ENCODE measurements at places on chromosomes 11 and 22. TPM values are rescaled to one million over a fixed set of nuclear protein-coding genes. Genes with fewer than 3 reads are reported as not detected.

MIOX gene
- polyA plus RNA-seq = 13.6 TPM

TIGD3 gene
- polyA plus RNA-seq = 0.56 TPM

TMPRSS6 gene
- 0.19 TPM for polyA plus RNA-seq

TBX10 gene
- not detected for polyA plus RNA-seq

GLYAT gene
- 168 TPM for polyA plus RNA-seq

PATE2 gene
- not detected for polyA plus RNA-seq

OVCH2 gene
- polyA plus RNA-seq = 6.2 TPM

SEPTIN3 gene
- polyA plus RNA-seq = 5.9 TPM

DDX17 gene
- 809 TPM for polyA plus RNA-seq

CNGA4 gene
- 0.24 TPM for polyA plus RNA-seq

KIF18A gene
- polyA plus RNA-seq = 12.7 TPM

PHLDA2 gene
- polyA plus RNA-seq = 1.7 TPM

CRYBB2 gene
- not detected for polyA plus RNA-seq

ESAM gene
- 56.1 TPM for polyA plus RNA-seq

TBCEL gene
- polyA plus RNA-seq = 26.7 TPM

OR10A2 gene
- not detected for polyA plus RNA-seq

SYCE3 gene
- polyA plus RNA-seq = not detected

TENM4 gene
- 23.7 TPM for polyA plus RNA-seq

PHLDB1 gene
- 127 TPM for polyA plus RNA-seq

ARHGAP8 gene
- 27.4 TPM for polyA plus RNA-seq

UCP3 gene
- 2.0 TPM for polyA plus RNA-seq

GRIA4 gene
- 0.95 TPM for polyA plus RNA-seq

MOGAT2 gene
- polyA plus RNA-seq = 1.3 TPM

SLC43A1 gene
- 6.0 TPM for polyA plus RNA-seq

CHRM1 gene
- not detected for polyA plus RNA-seq

CRYBB3 gene
- polyA plus RNA-seq = 0.22 TPM

BDNF gene
- 1.6 TPM for polyA plus RNA-seq

CAPN5 gene
- 26.7 TPM for polyA plus RNA-seq

APOL5 gene
- polyA plus RNA-seq = not detected

SPDYC gene
- not detected for polyA plus RNA-seq

NELL1 gene
- 1.7 TPM for polyA plus RNA-seq

DDI1 gene
- polyA plus RNA-seq = not detected

PGA3 gene
- 0.14 TPM for polyA plus RNA-seq

BLID gene
- polyA plus RNA-seq = not detected

ROM1 gene
- polyA plus RNA-seq = 3.5 TPM

ART5 gene
- polyA plus RNA-seq = 4.8 TPM

GPHA2 gene
- polyA plus RNA-seq = 1.6 TPM

CD6 gene
- 1.5 TPM for polyA plus RNA-seq

NEU3 gene
- polyA plus RNA-seq = 10.3 TPM

KIRREL3 gene
- polyA plus RNA-seq = 2.6 TPM

MED15 gene
- 49.0 TPM for polyA plus RNA-seq

ELMOD1 gene
- polyA plus RNA-seq = 0.16 TPM

VSIG10L2 gene
- polyA plus RNA-seq = not detected

CDKN1C gene
- 142 TPM for polyA plus RNA-seq

SCN2B gene
- 3.5 TPM for polyA plus RNA-seq

CWF19L2 gene
- 20.6 TPM for polyA plus RNA-seq

BAD gene
- polyA plus RNA-seq = 36.7 TPM

PNPLA5 gene
- 0.07 TPM for polyA plus RNA-seq

MDK gene
- 1,040 TPM for polyA plus RNA-seq

DTX4 gene
- polyA plus RNA-seq = 41.3 TPM

USP47 gene
- 94.1 TPM for polyA plus RNA-seq

Measured in renal cortex interstitium (tissue), 15 donors.